ENCODE measurements at places on chromosomes 13 and 19. TPM values are rescaled to one million over a fixed set of nuclear protein-coding genes. Genes with fewer than 3 reads are reported as not detected.
A peak's percentile ranks its signal among the peaks of the same experiment; 100 is the strongest.

- peak; percentile 18 for DNase-seq
Measured at GRCh38 chr19:56309511-56310185, 5.0 kb downstream of the ZSCAN5A start.

GRCh38 chr19:54287456-54287855 lies 6.5 kb upstream of the LILRB2 start:
- no peak for DNase-seq

GRCh38 chr19:53357821-53358581 lies 7.5 kb upstream of the ZNF525 start:
- no peak for DNase-seq

GRCh38 chr13:99432609-99433542 lies 68.4 kb upstream of the TM9SF2 start:
- no peak for DNase-seq

GRCh38 chr19:49479975-49480628 lies 6.1 kb downstream of the FLT3LG start:
- DNase-seq: no peak

ZNF556 gene
- 0.18 TPM for total RNA-seq

DNA sequence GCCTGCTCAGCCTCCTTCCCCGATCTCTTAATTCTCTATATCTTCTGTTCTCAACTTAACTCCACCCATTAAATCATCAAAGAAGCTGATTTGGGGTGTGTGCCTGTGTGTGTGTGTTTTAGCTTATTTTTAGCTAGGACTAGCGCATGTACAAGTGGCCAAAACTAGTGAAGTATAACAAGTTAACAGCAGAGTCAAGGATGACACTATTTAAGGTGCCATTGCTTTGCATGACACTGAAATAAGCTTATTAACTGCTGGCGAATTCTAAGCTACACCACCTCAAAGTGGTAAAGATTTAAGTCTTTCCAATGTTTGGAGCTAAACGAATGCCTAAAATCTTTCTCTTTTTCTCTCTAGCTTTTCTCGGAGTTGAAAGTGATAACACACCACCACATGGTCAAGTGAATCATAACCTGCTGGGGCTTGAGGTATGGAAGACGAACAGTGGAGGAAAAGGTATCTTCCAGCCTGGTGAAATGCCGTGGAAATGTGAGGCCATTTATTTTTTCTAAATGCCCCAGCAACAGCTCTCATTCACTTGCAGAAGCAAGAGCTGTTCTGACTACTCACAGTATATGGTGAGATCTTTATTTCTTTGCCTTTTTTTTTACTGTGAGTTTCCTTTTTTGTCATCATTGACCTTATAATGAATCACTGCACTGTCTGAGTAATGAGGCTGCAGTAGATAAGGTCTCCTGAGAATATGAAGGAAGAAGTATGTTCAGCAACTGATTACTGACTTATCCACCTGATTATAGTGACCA lies 570.3 kb downstream of the PCDH9 start:
- no peak for DNase-seq

DNA sequence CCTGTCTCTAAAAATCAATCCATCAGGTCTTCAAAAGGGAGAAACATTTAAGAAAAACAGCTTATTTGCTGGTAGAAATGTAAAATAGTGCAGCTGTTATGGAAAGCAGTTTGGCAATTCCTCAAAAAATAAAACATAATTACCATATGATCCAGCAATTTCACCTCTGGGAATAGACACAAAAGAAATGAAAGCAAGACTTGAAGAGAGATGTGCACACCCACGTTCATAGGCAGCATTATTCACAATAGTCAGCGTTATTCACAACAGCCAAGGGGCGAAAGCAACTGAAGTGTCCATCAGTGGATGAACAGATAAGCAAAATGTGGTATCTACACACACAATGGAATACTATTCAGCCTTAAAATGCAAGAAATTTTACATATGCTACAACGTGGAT lies 45.1 kb upstream of the DOCK9 start:
- DNase-seq: no peak

Data from cerebellum (tissue), 4 donors.